ENCODE measurements at places on chromosomes 16 and 17.

GRCh38 chr16:20285993-20286499 lies 41.3 kb downstream of the GP2 start:
- no peak for DNase-seq

GRCh38 chr16:8850279-8850885 lies 18.4 kb downstream of the CARHSP1 start:
- DNase-seq = no peak

DNA sequence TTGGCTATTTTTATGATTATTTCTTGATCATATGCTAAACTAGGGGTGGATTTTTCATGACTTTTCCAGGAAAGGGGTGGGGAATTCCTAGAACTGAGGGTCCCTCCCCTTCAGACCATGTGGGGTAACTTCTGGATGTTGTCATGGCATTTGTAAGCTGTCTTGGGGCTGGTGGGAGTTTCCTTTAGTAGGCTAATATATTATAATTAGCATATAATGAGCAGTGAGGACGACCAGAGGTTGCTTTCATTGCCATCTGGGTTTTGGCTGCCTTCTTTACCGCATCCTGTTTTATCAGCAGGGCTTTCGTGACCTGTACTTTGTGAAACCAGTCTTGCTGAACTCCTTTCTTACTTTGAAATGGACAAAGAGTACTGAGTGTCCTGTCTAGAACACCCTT lies 40.4 kb upstream of the ABCA5 start:
- DNase-seq = no peak

- no peak for DNase-seq
Measured at GRCh38 chr17:9987779-9988585, 82.9 kb upstream of the RCVRN start.

DNA sequence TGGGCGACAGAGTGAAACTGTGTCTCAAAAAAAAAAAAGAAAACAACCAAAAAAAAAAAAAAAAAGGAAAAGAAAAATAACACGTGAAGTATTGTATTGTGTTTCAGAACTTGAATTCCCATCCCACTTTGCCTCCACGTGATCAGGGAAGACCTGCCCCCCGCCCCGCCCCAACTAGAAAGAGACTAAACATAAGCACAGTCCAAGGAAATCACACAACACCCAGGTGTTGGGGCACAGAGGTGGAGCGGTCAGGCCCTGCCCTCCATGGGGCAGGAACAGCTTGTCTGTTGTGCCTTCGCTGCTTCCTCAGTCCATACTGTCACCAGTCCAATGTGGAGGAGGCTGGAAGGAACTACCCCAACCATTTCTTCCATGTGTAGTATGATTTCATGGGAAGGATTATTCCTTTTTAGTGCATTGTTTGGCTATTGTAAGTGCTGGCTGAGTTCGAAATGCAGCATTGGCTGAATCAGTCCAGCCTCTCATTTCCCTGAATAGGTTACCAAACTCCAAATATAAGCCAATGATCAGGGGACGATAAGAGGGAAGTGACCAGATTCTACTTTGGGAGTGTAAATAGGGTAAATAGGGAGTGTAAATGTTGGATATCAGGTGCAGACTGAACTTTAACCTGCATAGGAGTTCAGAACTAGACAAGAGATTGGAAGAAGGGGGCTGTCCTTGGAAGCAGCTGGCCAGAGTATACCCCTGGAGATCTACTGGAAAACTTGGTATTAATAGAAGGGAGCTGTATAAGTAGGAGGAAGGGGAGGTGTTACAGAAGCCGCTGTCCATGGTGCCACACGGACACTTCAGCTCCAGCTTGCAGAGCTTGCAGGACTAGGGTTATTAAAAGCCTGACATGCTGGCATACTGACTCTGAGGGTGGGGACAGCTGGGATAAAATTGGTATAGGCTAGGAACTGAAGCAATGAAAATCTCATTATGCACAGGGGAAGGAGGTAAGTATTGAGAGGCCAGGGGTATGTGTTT lies 50.7 kb downstream of the TANGO6 start:
- DNase-seq = no peak

GRCh38 chr17:36824678-36825101 lies 112.6 kb upstream of the LHX1 start:
- DNase-seq = no peak

DNA sequence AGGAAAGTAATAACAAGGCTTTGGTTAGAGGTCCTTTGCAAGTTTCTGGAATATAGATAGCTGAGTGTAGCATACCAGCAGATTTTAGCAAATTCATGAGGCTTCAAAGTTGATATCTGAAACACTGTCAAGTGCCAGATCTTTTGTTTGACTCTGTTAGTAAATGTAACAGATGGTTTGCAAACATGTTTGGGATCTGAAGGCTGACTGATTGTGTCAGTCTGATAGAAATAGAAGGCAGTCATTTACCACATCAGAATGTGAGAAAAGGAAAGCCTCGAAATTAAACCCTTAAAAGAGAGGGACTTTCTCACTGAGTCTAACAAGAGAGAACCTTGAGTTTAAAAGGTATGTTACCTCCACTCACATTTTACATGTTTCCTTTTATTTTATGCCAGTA lies 371.5 kb downstream of the KIF2B start:
- no peak for DNase-seq

DNA sequence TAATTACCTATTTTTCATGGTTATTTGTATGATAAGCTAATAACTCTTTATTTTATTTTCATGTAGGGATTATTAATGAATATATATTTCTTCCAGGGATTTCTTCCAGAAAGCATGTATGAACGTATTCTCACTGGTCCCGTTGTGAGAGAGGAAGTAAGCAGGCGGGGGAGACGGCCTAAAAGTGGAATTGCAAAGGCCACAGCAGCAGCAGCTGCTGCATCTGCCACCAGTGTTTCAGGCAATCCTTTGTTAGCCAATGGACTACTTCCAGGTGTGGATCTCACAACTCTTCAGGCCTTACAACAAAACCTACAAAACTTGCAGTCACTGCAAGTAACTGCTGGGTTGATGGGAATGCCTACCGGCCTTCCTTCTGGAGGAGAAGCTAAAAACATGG lies 110.3 kb upstream of the RBL2 start:
- no peak for DNase-seq

GRCh38 chr16:4460936-4461249 lies 13.5 kb downstream of the NMRAL1 start:
- DNase-seq = no peak

DNA sequence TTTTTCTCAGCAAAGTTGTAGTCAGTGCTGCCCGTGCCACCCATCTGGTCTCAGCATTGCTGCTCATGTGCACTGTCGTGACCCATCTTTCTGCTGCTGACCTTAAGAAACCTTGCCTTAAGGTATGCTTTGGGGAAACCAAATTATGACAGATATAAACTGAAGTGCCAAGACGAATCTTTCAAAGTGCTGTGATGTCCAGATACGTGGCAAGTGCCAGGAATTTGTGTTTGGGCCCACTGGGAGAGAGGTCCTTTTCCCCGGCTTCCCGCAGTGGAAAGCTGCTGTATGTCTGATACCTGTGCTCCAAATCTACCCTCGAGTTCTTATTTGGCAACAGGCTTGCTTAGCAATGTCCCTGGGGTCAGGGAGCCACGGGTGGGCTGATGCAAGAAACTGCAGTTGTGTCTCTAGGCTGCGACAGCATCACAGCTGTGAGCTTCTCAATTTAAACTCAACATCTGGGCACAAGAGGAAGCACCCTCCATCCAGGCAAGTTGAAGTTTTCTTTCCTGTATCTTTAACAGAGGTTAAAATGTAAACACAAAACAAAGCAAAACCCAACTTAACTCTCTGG lies 30.3 kb upstream of the TOX3 start:
- DNase-seq = no peak

DNA sequence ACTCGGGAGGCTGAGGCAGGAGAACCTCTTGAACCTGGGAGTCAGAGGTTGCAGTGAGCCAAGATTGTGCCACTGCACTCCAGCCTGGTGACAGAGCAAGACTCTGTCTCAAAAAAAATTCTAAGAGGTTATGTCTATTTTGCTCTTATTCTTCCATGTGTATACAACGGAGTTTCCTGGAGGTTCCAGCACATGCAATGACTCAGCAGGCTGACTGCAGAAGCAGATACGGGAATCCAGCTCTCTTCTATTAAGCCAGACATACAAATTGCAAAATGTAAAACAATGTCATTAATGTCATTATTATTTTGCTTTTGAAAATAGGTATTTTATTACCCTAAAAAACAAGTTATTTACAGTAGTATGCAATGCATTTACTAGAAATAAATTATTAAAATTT lies 18.4 kb downstream of the MIEF2 start:
- DNase-seq = no peak

DNA sequence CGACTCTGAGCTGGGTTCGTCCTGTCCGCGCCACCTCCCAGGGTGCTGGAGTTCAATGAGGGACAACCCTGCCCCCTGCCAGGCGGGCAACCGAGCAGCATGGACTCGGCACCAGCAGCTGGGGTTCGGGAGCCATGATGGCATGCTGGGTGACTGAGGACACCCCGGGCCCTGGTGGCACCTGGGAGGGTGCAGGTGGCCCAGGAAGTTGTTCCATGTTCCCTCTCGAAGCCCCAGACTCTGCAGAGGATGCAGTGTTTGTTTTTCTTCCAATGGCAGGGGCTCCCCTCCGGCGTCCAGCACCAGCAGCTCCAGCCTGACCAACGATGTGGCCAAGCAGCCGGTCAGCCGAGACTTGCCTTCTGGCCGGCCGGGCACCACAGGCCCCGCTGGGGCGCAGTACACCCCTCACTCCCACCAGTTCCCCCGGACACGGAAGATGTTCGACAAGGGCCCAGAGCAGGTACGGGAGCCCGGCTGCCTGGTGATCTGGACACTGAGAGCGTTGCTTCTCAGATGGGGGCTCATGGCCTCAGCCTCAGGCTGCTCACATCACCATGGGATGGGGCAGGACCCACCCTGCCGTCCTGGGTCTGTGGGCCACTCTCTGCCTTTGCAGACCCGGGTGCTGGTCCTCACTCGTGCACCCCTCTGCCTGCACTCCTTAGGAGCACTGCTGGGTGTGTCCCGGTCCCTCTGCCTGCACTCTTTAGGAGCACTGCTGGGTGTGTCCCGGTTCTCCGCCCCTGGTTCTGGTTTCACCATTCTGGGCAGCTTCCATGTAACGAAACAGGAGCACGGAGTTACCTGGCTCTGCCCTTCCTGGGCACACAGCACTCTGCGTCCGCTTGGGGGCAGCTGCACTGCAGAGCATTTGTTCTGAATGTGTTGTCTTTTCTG lies 68.2 kb upstream of the CHMP6 start:
- DNase-seq = no peak

- no peak for DNase-seq
Measured at GRCh38 chr16:86939609-86940008, 361.3 kb downstream of the FOXL1 start.

- DNase-seq = no peak
Measured at GRCh38 chr16:71995038-71995437, 5.2 kb downstream of the PKD1L3 start.

- no peak for DNase-seq
Measured at GRCh38 chr16:8391257-8391656, 199.1 kb downstream of the TMEM114 start.

GRCh38 chr17:28973425-28973824 lies 22.1 kb upstream of the PHF12 start:
- DNase-seq = no peak

DNA sequence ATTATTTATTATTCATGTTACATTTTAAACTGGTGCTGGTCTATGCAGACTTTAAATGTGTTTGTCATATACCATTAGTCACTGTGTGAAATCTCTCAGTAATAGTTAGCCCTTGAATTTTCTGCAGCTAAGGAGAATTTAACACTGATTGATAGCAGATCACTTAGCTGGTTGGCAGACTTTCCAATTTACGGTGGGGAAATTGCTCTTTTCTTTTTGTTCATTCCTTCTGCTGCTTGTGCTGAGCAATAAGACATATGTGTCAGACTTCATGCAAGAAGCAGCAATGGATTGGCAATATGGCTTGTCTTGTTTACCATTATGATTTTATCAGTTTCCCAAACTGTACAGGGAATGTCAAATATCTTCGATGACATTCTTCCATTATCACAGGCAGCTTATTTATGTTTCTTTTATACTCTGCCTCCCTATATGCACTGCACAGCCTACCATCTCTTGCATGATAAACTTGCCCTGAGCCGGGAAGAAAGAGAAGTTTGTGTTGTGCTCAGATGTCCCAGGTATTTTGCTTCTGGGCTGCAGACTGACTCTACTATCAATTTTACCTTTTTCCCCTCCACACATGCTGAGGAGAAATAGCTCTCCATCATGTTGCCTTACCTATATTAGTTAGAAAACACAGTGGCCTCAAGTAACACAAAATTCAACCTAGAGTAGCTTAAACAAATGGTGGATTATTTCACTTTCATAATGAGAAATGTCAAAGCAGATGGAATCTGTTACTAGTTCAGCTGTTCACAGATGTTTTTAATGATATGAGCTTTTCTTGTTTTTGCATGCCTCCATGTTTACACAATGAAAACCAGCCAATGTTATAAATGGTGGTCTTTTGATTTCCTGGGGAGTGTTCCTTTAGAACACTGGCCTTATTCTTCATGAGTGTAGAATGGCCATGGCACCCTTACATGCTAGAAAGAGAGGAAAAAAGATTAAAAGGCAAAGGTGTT lies 968.1 kb upstream of the GOT2 start:
- DNase-seq = no peak

DNA sequence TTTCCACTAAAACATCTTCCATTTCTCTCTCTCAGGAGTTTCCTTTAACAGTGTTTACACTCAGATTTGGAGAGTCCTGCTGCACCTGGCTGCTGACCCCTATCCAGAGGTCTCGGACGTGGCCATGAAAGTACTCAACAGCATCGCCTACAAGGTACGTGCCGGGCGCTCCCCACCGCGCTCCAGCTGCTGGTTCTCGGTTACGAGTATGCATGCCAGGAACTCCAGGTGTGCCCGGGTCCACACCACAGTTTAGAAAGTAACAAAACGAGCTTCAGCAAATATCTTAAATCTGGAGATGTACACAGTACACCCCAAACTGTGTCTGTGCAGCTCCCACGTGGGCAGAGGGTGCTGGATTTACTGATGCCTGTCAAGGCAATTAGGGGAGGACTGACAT lies 82.9 kb upstream of the CHMP6 start:
- no peak for DNase-seq

DNA sequence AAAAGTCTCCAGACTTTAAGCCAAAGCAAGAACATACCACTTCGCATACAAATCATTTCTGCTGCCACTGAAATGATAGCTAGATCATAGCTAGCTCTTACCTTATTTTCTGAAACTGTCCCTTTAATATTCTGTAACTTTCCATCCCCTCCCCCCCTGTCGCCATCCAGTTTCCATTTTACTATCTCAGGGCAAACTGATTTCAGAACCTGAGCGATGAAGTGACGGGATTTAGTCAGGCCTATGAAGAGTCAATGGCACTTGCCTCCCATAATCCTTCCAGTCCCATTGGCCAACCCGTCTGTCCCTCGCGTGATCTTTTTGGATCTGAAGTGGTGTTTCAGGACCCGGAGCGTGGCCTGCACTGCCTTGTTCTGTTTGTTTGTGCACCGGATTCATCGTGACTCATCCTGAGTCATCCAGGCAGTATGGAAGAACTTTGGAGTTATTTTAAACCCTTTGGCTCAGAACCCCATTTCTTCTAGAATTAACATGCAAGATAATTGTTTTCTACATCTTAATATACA lies 199.8 kb upstream of the CHMP6 start:
- no peak for DNase-seq

GRCh38 chr16:85077039-85077438 lies 35.2 kb downstream of the CIBAR2 start:
- DNase-seq = no peak

GRCh38 chr17:6510321-6510977 lies 45.9 kb downstream of the PITPNM3 start:
- no peak for DNase-seq

Data from stimulated activated CD8-positive, alpha-beta memory T cell treated with anti-CD3 and anti-CD28 coated beads, Interleukin-4, amount 100 ng/mL, for 1 hour (primary cell).